Stimulated activated CD8-positive, alpha-beta memory T cell treated with anti-CD3 and anti-CD28 coated beads, Interleukin-2, amount 100 ng/mL, for 48 hours (primary cell): ENCODE measurements at places on chromosomes 13 and 19.
A peak's percentile ranks its signal among the peaks of the same experiment; 100 is the strongest.

DNA sequence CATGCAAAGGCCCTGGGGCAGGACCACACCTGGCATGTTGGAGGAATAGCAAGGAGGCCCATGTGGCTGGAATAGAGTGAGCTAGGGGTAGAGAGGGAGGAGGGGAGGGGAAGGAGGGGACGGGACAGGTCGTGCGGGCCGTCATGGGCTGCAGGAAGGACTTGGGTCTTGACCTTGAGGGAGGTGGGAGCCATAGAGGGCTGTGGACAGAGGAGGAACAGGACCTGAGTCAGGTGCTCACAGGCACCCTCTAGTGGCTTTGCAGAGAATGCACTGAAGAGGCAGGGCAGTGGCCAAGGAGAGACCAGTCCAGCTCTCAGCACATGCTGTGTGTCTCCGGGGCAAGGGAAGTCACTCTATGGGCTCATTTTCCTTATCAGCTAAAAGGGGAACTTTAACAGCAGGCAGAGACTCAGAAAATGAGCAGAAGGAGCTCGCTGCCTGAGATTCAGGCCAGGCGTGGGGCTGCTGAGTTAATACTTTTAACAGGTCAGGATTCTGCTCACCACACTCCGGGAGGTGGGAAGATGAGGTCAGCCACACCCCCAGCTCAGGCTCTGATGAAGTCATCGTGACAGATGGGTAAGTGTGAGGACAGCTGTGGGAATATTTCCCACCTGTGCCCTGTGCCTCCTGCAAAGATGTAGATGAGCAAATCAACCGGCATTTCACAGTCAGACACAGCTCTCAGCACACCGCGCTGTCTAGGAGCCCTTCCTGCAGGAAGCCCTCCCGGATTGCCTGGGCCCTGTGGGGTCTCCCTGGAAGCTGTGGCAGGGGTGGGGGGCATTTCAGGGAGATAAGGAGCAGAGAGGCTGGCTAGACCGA, 6.0 kb upstream of the TNFAIP8L1 start:
- peak; percentile 36 for DNase-seq

- no peak for DNase-seq
Observed at GRCh38 chr19:7552781-7553180, 17.3 kb downstream of the PNPLA6 start.

DNA sequence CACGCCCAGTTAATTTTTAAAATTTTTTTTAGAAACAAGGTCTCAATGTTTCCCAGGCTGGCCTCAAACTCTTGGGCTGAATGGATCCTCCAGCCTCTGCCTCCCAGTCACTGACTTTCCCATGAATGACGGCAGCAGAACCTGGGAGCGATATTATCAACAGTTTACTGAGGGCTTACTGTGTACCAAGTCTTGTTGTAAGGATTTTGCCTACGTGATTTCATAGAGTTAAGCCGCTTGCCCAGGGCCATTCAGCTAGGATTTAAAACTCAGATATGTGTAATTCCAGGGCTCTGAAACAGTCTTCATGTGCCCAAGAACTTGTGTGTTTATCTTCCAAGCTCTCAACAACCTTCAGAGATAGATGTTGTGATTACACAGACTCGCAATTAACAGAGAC, 6.0 kb upstream of the KXD1 start:
- DNase-seq = no peak

GRCh38 chr19:28583242-28583641, 629.7 kb downstream of the UQCRFS1 start:
- no peak for DNase-seq

GRCh38 chr19:17049711-17050280, 23.2 kb upstream of the CPAMD8 start:
- no peak for DNase-seq

DNA sequence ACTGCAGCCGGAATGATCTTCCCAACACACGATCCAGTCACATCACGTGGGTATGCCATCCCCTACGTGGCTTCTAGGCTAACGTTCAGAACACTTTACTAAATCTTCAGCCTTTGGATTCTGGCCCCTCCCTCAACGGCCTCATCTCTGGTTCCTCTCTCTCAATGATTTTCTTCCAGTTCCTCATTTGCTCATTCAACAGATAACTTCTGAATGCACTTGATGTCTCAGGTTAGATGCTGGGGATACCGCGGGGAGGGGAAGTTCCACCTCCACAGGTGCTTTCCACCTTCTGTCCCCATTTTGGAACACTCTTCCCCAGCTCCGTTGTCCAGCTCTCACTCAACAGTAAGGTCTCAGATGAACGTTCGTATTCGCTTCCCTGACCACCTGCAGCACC, 66.1 kb downstream of the ATP7B start:
- DNase-seq = no peak

DNA sequence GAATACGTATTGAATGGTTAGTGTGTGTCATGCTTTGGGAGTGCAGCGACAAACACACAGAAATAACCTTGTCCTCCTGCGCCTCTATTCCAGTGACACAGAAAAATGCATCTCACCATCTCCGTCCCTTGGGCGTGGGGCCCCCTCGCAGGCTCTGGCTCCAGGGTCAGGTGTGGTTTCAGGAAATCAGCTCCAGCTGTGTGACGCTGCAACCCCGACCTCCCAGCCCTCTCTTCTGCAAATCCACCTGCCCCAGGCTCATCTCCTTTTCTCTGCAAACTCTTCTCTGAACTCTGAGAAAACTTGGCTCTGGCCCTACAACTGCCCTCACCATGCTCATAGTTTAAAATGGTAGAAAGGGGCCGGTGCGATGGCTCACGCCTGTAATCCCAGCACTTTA, 51.3 kb upstream of the ZNF536 start:
- DNase-seq = no peak

GRCh38 chr19:44817725-44818465, 9.0 kb downstream of the BCAM start:
- no peak for DNase-seq

GRCh38 chr19:13997631-13997962, 8.5 kb downstream of the RFX1 start:
- no peak for DNase-seq
